ENCODE measurements at places on chromosomes 13 and 19. TPM values are rescaled to one million over a fixed set of nuclear protein-coding genes. Genes with fewer than 3 reads are reported as not detected.

Gene SHISA2
- 1.6 TPM for total RNA-seq

Gene ZIC2
- not detected for total RNA-seq

Gene TUBB4A
- not detected for total RNA-seq

Gene ATP8A2
- 0.13 TPM for total RNA-seq

Gene SHKBP1
- 23.4 TPM for total RNA-seq

Gene CLDND2
- total RNA-seq: not detected

Gene MYO1F
- total RNA-seq: 0.22 TPM

Gene UBE2L5
- total RNA-seq: 0.78 TPM

Gene LYPD3
- 0.26 TPM for total RNA-seq

Data from articular chondrocyte of knee joint (primary cell).